Activated naive CD4-positive, alpha-beta T cell treated with anti-CD3 and anti-CD28 coated beads, Interleukin-2, amount 50 U/mL, for 72 hours (primary cell): ENCODE measurements at places on chromosomes 7 and 10. TPM values are rescaled to one million over a fixed set of nuclear protein-coding genes. Genes with fewer than 3 reads are reported as not detected.

- DNase-seq, result peak; percentile 69
Measured at GRCh38 chr10:75401569-75402485, at the start of gene ZNF503. ZNF503 (minus strand) TSS chr10:75401764; CDS start chr10:75401419, 345 bp downstream.

DNA sequence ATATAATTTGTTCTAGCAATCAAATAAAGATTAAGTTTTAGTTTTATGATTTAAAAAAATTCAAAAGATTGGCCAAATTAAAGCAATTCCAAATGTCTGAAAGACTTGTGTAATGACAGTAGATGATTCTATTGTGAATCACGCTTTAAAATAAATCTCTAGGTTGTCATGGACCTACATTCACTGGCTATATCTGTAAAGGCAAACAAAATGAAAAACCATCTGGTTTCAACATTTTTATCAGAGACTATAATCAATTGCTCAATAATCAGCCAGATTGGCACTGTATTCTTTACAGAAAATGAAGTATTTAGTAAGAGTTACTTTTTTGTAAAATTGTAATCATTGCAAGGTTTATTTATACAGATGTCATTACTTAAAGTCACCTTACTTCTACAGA lies 60.7 kb downstream of the DGKB start:
- no peak for DNase-seq

- no peak for DNase-seq
Measured at GRCh38 chr10:62653254-62653653, 151.3 kb upstream of the ADO start.

- no peak for DNase-seq
Measured at GRCh38 chr10:90959826-90960225, 38.9 kb upstream of the ANKRD1 start.

GRCh38 chr10:102644646-102645387 lies 538 bp downstream of the TRIM8 start:
- peak; percentile 80 for DNase-seq

DNA sequence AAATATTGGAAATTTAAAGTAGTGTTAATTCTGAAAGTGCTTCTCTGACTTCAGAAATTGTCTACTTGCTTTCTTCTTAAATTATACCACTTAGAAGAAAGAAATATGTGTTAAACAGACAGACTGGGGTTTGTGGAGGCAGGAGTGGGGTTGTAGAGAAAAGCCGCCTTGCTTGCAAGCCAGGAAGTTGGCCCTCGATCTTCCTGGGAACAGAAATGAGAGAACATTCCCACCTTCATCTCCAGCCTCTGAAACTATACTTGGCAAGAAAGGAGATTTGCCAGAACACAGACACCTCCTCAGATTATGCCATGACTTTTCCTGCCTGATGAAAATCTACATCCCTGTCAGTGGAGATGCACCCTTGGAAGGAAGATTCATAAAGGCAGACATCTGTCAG lies 171.2 kb upstream of the CHRM2 start:
- DNase-seq, result no peak

DNA sequence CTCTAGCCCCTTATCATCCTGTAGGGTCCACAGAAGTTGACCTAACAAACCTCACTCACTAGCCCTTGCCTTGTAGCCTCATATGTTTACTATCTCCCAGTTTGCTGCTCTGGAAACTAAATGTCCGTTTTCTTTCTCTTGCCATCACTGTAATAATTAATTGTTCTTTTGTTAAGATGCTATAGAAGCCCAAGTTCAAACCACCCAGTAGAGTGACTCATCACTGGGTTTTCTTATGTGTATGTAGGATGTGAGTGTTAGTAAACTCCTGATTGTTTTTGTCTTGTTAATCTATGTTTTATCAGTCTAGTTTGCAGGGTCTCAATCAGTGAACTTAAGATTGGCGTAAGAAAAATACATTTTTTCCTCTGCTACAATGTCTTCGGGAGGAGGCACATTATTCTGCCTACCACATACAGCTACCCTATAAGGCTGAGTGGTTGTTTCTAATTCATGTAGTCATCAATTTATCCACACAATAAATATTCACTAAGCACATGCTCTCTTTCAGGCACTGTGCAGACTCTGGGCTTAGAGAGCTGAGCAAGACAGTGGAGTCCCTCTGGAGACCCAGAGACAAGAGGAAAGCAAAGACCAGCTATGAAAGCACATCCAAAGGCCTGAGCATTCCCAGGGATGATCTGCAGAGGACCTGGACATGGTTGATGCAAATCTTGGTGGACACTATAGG lies 474.1 kb upstream of the AKR1E2 start:
- DNase-seq, result no peak

DNA sequence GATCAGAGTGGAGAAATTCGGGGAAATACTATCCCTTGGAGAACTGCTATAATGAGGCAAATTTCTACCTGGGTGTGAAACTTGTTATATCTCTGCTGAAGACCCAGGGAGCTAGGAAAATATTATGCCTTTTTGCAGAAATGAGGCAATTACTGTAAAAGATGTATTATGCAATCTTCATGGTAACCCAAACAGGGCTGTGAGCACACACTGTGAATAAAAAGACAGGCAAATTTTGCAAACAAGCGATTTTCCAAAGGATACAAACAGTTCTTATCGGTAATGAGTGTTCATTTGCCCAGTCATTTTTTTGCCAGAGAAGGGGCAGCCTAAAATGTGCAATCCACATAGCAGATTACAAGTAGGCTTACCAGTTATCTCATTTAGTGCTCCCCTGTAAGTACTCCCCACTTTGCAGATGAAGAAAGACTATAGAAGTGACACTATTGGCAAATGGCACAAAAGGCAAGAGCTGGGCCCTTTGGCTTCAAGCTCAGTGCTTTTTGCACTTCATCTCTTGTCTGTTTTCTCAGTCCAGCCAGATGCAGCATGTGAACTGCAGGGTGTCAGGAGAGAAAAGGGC lies 205.8 kb downstream of the HECW1 start:
- DNase-seq, result no peak

- DNase-seq, result no peak
Measured at GRCh38 chr7:69873512-69873911, 275.2 kb downstream of the AUTS2 start.

GRCh38 chr10:67603701-67604100 lies 92.3 kb downstream of the CTNNA3 start:
- no peak for DNase-seq

DNA sequence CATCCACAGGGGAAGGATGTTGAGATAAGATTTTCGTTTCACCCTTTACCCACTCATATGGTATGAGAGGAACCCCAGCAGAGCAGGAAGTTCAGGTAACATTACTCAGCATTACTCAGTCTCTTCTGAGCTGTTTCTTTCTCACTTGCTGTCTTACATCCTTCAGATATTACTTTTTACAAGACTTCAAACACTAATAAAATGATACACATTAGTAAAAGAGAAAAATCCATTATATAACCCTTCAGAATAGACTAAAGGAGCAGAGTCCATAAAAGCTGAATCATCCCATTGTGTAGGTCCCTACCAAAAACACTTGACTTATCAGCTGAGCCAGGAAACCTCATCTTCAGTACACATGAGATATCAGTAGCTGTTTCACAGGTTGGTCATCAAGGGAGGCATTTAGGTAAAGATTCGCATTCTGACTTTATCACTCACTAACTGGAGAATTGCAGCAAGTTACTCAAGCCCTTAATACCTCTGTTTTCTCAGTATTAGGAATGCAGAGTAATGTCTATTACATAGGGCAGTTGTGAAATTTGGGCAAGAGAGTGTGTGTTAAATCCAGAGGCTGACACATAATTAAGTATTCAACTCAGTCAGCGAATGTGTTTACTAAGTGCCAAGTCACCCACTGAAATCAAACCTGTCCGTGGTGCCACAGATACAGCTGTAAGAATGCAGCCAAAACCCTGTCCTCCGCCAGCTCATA lies 44.7 kb downstream of the KLF6 start:
- DNase-seq, result no peak

DNA sequence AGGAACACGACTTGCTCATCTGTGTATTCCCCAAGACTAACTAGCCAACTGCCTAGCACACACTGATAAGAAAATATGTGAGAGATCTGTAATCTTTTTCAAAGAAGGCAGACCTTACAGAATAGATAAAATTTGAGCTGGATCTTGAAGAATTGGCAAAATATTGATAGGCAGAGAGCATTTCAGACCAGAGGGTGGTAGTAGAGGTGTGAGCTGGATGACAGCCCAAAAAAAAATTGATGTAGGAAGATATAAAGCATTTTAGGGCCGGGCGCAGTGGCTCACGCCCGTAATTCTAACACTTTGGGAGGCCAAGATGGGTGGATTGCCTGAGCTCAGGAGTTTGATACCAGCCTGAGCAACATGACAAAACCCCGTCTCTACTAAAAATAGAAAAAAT lies 1.2 kb upstream of the ZNF746 start:
- no peak for DNase-seq

- DNase-seq, result peak; percentile 56
Measured at GRCh38 chr10:48215486-48216203, 58.9 kb downstream of the FRMPD2 start.

- no peak for DNase-seq
Measured at GRCh38 chr10:117662126-117662525, 119.6 kb downstream of the EMX2 start.

DNA sequence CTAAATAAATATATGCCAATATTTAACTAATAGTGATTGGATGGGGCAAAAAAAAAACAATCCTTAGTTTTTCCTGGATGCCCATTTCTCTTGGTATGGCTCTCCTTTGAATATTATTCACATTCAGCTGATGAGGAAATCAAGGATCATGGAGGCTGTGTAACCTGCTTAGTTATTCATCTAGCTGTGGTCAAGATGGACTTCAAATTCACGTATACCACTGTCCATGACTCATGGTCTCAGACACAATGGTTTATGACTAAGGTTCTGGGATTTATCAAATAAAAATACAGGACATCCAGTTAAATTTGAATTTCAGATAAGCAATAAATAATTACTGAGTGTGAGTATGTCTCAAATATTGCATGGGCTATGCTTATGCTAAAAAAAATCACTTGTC lies 191.5 kb upstream of the CELF2 start:
- DNase-seq, result no peak

DNA sequence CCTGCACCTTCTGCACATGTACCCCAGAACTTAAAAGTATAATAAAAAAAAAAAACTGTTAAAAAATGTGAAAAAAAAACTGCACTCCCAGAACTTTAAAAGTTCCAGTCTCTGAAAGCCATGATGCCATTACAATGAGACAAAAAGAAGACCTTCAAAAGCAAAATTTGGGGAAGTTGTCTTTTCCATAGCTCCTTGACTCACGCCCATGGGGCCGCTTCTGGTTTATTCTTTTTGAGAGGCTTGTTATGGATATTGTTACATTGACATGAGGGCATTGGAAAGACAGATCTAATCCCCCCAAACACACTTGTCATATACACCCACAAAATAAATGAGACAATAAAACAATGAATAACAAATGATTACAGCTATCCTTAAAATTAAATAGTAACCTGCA lies 798 bp downstream of the BLNK start:
- DNase-seq, result no peak

DNA sequence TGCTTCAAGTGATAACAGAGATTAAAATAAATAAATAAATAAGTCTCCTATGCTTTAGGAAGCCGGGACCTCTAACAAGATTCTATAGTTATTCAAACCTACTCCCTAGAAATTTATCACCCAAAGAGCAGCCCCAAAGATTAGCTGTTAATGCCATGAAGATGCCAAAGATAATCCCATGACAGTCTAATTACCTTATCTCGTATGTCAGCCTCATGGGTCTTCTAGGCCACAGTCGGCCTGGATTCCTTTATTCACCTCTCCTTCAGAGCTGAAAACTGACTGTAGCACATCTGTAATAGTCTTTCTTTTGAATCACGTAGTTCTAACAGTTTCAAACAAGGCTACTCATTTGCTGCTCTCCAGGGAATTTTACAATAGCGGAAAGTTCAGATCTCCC lies 24.2 kb downstream of the COL1A2 start:
- DNase-seq, result no peak

DNA sequence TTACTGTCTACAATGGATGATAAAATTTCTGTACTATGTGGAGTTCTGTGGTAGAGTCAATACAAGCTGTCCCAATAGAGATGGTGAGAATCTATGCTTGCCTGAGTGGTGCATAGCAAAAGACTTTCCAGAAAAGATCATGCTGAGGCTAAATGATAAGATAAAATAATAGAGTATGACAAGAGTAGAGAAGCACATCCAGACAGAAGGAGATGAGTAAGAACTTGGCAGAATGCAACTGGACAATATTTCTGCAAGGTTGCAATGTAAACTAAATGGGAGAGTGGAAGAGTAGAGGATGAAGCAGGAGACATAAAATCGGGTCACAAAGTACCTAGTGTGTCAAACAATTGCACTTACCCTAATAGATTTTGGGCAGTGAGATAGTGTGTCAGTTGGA lies 347.6 kb downstream of the MDFIC start:
- no peak for DNase-seq

GRCh38 chr10:11713963-11714362 lies 28.2 kb upstream of the ECHDC3 start:
- no peak for DNase-seq

DNA sequence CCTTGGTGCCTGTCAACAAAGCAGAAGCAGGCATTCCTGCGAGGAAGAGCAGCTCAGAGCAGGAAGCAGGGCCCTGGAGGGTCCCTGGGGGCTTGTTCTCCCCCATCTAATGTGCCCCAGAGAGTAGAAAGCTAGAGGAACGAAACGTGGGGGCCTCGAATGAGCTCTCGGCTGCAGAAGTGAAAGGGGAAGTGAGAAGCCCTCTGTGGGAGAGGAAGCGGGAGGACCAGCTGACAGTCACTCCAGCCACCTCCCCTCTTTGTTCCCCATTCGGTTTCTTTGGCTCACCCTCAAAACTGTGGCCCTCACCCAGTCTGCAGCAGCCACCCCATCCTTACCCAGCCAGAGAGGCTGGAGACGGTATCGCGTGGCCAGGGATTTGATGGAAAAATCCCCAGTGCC lies 25.0 kb downstream of the C10orf105 start:
- no peak for DNase-seq

DNA sequence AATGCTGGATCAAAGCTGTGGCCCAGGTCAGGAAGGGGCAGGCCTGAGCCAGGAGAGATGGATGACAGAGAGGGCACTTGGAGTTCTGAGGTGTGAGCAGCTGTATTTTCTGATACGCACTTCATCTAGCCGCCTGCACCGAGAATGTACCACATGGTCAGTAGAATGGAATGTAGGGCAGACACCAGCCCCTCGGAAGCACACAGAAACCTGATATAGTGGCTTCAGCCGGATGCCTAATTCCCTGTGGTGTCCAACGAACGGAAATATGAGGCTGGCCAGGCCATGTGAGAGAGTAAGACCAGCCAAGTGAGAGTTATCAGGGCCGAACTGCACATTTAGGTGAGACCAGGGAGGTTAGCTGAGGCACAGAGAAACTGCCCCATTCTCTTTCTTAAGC lies 46.7 kb upstream of the PLCE1 start:
- DNase-seq, result no peak

CCT6A gene
- total RNA-seq, result 236 TPM

SPDYE6 gene
- total RNA-seq, result not detected

ITIH5 gene
- 0.21 TPM for total RNA-seq

ZNF273 gene
- 13.4 TPM for total RNA-seq

DDIT4 gene
- total RNA-seq, result 1,076 TPM

PRPS1L1 gene
- total RNA-seq, result not detected

LRIT1 gene
- total RNA-seq, result not detected

TAS2R60 gene
- total RNA-seq, result not detected

RHOBTB1 gene
- total RNA-seq, result not detected

CNPY1 gene
- not detected for total RNA-seq

PRLHR gene
- not detected for total RNA-seq
